KG1 (cell line): ENCODE measurements at places on chromosomes 5 and 9.

GRCh38 chr9:36486329-36486932, 86.3 kb upstream of the MELK start:
- no peak for DNase-seq

GRCh38 chr5:156241266-156241665, 85.7 kb upstream of the SGCD start:
- DNase-seq = no peak

DNA sequence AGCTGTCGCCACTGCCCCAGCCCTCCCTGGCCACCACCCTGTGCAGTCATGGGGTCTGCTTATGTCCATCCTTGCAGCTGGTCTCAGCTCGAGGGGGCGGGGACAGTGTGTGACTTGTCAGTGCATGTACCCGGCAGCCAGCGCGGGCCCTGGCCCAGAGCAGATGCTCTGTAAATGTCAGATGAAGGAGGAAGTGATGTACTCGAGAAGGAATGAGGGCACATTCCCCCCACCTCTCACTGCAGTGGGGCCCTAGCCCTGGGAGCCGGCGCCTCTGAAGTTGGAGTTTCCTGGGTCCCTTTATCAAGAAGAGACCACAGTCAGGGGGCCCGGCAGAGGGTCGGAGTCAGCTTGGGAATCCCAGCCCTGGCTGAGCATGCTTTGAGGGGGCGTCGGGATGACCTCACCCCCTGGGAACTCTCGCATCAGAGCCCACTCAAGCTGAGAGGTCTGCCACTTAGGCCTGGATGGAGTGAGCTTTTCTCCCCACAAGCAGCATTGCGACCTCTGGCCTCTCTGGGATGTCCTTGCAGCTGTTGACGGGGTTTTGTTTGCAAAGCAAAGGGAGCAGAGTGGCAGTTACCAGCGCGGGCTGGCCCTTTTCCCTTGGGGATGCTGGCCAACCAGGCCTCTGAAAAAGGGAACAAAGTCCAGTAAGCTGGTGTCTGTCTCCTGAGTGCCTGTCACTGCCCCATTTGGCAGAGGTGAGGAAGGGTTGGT, 19.0 kb downstream of the NEURL1B start:
- DNase-seq = no peak

DNA sequence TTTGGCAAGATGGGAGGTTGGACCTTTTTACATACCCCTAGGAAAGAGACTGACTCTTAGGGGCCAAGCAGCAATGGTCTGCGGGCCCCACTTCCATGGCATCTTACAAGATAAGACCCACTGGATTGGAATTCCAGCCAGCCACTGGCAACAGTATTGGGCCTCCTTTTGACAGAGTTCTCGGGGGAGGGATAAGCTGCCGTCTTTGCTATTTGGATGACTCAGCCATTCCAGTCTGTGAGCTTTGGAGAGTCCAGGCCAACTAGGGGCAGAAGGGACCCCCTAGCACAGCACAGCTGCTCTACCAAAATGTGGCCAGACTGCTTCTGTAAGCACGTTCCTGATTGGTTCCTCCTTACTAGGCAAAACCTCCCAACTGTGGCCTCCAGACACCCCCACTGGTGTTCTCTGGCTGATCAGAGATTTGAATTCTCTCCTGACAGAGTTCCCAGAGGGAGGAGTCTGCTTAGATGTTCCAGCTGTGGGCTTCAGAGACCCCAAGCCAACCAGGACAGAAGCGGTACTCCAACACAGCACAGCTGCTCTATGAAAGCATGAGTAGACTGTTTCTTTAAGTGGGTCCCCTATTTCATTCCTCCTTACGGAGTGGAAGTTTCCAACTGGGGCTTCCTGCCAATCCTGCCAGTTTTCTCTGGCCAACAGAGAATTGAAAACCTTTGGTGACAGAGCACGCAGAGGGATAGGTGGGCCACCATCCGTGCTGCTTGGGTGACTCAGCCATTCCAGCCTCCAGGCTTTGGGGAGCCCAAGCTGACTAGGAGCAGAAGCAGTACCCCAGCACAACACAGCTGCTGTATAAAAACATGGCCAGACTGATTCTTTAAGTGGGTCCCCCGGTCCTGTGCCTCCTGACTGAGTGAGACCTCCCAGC, 672.1 kb upstream of the RIOK2 start:
- no peak for DNase-seq

DNA sequence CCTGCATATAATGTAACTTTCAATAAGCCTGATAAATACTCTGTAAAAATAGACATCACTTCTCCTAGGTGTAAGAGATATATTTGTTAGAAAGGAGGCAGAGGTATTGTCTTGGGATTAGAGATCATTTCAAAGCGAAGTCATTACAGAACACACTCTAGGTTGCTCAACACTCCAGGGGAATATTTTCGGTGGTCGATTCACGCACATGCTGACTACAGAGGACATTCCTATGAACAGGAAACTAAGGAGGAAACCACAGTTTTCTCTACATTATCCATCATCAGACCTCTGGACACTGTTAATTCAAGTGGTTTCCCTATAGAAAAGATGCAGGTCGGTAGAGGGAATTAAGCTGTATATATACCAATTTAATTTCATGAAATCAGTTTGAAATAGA, 370.0 kb downstream of the NDUFS4 start:
- DNase-seq = no peak

GRCh38 chr9:134319306-134320125, 6.7 kb upstream of the RXRA start:
- no peak for DNase-seq

GRCh38 chr5:3584724-3585531, 10.7 kb upstream of the IRX1 start:
- DNase-seq = no peak

DNA sequence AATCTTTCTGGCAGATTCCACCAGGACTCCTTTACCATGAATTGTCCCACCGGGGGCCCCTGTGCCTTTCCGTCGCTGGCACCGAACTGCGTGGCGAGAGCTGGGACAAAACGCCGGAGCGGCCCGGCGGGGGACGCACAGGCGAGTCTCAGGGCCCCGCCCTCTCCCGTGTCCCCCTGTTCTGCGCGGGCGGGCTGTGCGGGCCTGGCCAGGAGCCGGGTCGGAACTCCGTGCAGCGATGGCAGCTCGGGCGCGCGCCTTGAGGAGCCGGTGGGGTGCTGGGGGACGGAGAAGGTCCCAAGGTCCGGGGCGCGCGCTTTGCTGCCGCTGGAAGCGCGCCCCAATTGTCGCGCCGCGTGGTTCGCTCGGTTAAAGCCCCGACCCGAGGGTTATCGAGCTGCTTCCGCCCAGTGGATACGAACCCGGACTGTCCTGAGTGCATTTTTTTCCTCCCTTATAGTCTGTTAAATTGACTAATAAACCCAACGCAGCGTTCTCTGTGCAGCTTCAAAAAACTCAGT, 125.3 kb downstream of the TMEM174 start:
- no peak for DNase-seq

DNA sequence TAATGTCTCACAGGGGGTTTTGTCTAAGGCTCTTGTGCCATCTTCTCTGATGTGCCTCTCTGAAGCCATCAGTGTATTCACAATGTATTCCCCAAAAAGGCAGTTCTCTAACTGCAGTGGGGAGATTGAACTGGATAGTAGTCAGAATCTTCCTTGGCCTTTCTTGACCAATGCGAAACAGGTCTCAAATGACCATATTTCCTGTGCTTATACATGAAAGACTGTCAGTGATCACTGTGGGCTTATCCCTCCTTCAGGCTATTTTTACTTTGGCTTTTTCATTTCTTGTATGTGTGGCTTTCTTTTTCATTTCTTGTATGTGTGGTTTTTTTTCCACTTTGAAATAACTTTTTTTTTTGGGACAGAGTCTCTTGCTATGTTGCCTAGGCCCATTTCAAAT, 19.7 kb downstream of the HMGXB3 start:
- no peak for DNase-seq

DNA sequence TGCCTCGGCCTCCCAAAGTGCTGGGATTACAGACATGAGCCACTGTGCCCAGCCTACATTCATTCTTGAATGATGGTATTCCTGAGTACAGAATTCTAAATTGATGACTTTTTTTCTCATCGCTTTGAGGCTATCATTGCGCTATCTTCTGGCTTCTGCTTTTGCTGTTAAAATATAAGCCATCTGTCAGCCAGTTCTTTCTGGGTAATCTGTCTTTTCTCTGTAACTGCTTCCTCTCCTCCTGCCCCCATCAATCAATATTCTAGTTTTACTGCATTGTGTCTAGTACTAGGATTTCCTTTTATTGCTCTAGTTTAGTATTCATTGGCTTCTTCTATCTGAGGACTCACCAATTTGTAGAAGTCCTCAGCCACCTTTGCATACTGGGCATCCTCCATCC, 89.0 kb downstream of the PLPP1 start:
- no peak for DNase-seq

DNA sequence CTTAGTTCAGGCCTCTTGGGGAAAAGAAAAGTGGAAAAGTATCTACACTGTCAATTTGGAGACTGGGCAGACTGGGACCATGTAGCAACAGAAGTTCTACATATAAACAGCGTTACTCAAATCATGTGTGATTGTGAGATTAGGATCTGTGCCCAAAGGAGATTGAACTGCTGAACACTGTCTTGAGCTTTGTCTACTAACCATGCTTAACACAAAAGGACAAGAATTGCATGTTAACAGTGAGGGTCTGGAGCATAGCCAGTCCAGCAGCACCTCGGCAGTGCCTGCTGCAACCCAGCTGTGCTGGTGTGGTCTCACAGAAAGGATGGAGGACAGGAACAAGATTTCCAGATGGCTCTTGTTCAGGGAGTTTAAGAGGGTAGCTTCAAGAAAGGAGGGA, 5.7 kb downstream of the PAM start:
- no peak for DNase-seq

GRCh38 chr9:120916991-120917880, 9.4 kb downstream of the TRAF1 start:
- no peak for DNase-seq

GRCh38 chr5:80109646-80110478, 74.7 kb downstream of the THBS4 start:
- no peak for DNase-seq

DNA sequence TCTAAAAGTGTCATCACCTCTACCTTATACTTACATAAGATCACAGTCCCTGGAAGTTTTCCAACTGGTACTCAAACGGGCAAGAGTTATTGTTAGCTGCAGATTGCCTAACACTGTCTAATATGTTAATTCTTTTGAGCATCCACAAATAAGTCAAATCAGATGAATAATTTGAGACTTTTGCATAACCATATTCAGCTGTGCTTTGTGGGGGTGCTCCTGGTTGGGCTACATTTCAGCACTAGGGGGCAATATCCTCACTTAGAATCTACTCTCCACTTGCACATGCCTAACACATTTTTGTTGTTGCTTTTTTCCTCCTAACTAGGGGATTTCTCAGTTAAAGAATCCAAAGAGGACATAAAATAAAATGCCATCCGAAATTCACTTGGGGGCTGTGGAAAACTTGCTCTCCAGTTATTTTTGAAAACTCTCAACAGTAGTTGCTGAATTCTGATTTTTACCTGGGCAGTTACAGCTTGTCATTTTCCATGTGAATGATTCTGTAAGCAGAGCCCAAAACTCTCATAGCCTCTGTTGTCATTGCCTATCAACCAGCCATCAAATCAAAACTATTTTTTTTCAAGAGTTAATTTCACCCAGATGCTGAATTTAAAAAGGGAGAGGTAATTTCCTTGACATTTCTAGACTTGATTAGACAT, 71.5 kb downstream of the TRIM36 start:
- DNase-seq = no peak

DNA sequence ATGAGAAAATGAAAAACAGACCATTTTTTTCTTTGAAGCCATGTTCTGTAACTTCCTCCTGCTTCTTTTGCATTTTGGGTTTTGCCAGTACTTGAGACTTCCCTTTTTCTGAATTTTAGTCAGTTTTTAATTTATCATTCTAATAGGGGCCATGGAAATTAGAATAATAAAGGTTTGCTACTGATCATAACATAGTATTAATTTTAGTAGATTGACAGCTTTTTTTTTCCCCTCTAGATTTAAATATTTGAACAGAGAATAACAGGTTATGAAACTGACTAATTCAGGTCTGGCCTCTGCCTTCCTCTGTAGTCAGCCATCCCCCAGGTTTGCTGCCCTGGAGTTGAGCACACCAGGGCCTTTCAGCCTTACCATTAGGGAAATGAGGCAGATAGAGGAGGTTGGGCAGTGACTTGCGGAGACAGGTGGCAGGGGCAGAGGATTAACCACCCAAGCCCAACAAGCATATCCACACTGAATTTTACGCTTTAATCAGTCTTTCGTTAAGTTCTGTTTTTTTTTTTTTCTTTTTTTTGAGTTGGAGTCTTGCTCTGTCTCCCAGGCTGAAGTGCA, 80.1 kb upstream of the TNFAIP8 start:
- no peak for DNase-seq

- no peak for DNase-seq
Measured at GRCh38 chr9:94867281-94867841, 140.9 kb downstream of the AOPEP start.

- no peak for DNase-seq
Measured at GRCh38 chr5:1031306-1031959, 22.8 kb downstream of the NKD2 start.

- no peak for DNase-seq
Measured at GRCh38 chr9:97849980-97850379, 3.0 kb upstream of the FOXE1 start.

GRCh38 chr5:92991581-92992067, 589.4 kb downstream of the NR2F1-AS1 start:
- no peak for DNase-seq

DNA sequence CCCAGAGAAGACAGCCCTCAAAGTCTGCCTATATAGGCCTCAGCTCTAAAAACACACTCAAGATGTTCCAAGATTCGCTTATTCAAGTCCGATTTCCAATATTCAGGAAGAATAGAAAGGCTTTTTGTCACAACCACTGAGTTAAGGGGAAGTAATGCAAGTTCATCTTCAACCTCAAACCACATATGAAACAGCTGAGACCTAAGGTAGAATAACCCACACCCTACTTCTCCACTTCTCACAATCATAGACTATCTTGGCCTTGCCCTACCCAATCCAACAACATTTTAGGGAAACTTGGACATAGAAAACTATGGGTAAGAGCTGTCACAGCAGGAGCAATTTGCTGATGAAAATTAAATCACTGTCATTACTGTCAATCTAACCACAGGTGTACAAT, 152.0 kb upstream of the LRRTM2 start:
- DNase-seq = no peak

DNA sequence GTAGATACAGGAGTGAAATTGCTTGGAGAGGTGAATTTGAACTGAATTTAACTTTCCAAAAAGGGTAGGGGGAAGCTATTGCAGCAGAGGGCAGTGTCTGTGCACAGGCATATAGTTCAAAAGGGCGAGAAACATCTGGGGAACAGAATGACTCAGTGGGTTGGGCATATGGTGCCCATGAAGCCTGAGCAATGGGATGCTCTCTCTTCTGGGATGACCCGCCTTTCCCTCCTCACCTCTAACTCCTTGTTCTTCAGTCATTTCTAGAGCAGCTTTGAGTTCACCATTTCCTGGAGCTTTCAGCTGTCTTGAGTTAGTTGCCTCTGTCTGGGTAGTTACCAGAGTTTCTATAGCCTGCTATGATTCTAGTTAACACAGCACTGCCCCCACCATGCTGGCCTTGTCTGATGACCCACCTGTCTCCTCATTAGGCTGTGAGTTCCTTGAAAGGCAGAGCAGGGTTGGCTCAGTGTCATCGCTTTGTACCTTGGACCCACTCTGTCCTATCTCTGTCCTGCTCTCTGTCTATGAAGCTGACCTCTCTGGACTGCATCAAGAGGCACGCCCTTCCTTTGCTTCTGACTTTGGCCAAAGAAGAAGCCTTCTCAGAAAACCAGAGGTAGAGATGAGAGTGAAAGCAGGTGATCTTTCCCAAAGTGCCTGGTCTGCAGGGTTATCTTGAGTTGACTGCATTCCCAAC, 299.6 kb upstream of the KLF4 start:
- no peak for DNase-seq
